SJCRH30 (cell line): ENCODE measurements at places on chromosomes 2 and 18.
A peak's percentile ranks its signal among the peaks of the same experiment; 100 is the strongest.

GRCh38 chr2:20348542-20348941 lies 2.1 kb downstream of the PUM2 start:
- no peak for DNase-seq

GRCh38 chr2:141316103-141316502 lies 814.7 kb downstream of the LRP1B start:
- DNase-seq: no peak

DNA sequence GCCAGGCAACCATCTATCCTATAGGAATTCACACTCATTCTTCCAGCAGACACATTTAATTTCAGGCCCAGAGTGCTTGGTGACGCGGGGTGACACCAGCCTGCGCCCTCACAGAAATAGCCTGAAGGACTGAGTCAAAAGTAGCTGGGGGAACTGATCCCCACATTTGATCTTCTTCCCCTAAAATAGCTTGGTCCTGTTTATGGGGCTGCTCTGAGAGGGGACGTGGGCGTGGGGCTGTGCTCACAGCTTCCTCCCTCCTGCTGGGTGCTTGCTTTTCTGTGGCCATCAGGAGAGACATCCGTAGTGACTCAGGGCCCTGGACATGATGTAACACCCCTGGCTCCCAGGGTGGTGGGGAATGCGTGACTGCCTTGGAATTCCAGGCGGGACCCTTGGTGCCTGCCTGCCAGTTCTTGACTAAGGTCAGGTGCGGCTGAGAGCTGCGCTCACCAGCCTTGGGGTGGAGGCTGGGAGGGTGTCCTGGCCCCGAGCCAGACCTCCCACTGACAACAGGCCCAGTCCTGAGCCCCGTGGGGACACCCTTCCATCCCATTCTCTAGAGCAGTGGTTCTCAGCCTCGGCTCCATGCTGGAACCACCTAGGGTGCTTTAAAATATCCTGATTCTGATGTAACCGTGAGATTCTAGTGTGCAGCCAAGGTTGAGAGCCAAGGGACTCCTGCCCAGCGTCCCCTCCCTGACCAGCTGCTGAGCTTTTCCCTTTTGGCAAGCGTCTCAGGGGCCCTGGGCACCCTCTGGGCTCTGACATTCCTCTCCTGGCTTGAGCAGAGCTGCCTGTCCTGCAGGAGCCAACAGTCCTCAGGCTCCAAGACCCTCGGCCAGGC lies 47.4 kb upstream of the SMAD7 start:
- peak; percentile 70 for DNase-seq

DNA sequence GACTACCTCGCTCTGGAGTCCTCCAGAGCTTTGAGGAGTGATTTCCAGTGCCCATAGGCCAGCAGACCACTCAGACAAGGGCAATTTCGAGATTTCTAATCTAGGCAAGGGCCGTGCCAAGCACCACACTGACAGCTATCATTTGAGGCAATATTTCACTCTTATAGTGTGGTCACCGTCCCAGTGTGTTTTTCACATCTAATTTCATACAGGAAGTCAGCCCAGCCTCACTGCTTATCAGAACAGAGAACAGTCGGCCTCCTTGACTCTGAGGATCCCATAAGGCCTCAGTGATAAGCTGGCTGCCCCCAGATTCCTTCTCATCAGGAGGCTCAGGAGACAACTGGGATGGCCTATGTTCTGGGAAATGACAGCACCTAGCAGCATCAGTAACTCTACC lies 581 bp downstream of the CAPN14 start:
- no peak for DNase-seq
